ENCODE measurements at places on chromosomes 16 and 17.

- peak; percentile 38 for DNase-seq
Observed at GRCh38 chr16:4315186-4316107, at the start of gene GLIS2. TSS of gene GLIS2 (plus strand) at chr16:4316067. CDS start at chr16:4332281, 16,214 bp downstream.

DNA sequence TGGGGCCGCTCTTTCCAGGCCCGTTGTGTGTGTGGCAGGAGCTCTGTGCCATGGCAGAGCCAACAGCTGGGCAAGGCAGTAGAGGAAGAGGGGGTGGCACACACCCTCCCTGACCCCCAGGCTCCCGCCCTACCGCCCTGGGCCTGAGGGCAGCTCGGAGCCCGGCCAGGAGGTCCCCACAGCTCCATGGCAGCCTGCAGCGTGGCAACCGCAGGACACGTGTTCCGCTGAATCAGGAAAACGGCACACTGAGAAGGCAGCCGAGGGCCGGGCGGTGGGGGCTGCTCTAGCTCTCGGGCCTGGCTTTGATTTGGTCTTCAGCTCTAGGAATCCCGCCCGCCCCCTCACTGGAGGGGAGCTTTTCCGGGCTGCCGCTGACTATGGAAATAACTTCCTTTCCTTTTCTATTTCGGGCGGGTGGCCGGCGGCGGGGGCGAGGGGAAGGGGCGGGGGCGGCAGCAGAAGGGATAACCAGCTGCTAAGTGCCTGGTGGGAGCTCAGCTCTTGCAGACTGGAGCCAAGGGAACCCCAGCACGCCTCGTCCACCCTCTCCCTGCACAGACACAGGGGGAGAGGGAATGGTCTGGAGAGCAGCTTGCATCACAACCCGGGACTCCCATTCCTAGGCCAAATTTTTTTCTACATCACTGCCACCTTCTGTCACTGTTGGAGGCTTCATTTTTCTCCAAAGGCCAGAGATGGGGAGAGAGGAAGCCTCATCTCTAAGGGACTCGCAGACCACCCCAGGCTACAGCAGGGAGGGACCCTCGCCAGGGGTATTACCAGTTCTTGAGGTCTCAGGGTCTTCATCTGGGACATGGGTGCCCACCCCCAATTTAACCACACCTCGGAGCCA lies 24.8 kb upstream of the MRPS23 start:
- no peak for DNase-seq

- DNase-seq: no peak
Observed at GRCh38 chr16:57003439-57004386, 14.4 kb downstream of the NLRC5 start.

DNA sequence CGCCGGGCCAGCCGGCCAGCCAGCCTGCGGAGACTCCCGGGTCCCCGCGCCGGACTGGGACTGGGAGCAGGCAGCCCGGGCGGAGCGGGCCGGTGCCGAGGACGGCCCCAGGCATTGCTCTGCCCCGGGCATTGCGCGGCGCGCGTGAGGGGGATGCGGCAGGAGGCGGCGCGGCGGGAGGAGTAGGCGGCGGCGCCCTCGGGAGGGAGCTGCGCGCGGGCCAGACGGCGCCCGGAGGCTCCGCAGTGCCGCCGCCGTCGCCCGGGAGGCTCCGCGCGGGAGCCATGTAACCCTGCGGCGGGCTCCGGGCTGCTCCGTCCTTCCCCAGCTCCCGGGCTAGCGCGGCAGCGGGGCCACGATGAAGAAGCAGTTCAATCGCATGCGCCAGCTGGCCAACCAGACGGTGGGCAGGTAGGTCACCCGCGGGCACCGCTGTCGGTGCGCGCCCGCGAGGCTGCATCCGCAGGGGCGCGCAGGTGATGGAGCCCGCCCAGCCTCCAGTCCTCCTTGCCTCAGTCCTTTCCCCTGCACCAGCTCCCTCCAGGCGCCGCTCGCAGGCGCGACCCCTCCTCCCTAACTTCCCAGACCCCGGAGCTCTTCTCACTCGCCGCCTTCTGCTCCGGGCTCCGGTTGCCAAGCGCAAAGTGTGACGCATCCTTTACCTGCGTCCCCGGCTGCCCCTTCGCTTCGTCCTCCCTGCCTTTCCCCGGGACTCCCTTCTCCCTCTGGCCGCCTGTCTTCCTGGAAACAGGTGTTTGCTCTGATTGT lies at the start of gene ARHGAP44:
Gene ARHGAP44 (plus strand): TSS at position 18 of the 768 bp plus-strand sequence. CDS start 341 bp downstream, at position 359.
- DNase-seq: no peak

DNA sequence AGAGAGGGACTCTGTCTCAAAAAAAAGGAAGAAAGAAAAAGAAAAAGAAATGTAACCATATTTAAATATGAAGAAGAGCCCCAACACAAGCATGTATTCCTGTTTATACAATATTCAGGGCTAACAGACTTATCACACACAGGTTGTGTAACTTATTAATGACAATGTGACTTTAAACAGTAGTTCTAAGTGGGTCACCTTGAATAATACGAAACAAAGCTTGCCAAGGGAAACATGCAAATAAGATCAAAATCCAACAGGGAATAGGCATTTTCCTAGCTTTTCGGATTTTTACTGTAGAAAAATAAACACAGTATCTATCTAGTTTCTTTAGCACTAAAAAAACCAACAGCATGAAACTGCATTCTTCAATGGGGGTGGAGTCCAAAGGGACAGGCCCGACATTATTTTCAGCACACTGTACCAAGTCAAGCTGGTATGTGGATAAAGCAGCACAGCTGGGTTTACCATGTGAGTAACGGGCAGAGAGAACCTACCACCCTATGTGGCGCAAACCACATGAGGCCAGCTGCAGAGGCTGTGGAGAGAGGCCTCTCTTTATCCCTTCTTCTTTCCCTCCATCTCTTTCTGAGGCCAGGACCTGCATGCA lies 45.3 kb downstream of the TOM1L2 start:
- DNase-seq: no peak

DNA sequence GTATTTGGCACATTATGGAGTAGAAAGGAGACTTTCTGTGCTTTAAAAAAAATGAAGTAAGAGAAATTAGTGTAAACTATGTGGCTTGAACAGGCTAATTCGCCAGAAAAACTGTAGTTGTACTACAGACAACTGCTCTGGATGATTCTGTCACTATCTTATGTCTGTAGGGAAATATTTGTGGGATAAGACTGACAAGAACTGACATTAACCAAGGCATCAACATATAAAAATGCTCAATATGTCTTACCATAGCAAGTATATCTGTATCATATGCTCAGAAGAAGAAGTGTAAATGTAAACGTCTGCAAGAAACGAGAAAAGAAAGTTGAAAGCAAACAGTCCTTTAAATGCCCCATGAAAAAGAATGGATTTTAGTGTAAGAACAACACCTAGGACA lies 1545.0 kb downstream of the CDH8 start:
- DNase-seq: no peak

DNA sequence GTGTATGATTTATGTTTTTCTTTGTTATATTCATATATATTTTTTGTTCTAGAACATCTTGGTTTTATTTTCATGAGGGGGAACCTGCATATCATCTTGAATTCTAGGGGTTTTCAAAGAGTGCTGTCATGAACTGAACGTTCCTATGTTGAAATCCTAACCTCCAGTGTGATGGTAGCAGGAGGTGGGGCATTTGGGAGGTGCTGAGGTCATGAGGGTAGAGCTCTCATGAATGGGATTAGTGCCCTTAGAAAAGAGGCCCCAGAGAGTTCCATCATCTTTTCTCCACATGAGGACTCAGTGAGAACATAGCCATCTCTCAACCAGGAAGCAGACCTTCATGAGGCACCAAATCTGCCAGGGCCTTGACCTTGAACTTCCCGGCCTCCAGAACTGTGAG lies 34.6 kb upstream of the CCDC182 start:
- no peak for DNase-seq

- no peak for DNase-seq
Observed at GRCh38 chr17:13909901-13910519, 159.3 kb upstream of the COX10 start.

GRCh38 chr17:30905742-30906100 lies 317 bp downstream of the TEFM start:
- DNase-seq: no peak

DNA sequence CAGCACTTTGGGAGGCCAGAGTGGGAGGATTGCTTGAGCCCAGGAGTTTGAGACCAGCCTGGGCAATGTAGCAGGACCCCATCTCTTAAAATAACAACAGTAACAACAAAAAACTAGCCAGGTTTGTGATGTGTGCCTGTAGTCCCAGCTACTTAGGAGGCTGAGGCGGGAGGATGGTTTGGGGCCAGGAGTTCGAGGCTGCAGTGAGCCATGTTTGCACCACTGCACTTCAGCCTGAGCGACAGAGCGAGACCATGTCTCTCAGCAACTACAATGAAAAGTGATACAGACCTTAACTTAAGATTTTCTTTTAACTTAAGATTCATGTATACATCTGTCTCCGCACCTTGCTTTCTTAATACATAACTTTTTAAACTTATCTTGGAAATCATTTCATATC lies 17.2 kb downstream of the NKD1 start:
- no peak for DNase-seq

GRCh38 chr17:14886200-14886739 lies 378.9 kb downstream of the PMP22 start:
- peak; percentile 70 for DNase-seq

DNA sequence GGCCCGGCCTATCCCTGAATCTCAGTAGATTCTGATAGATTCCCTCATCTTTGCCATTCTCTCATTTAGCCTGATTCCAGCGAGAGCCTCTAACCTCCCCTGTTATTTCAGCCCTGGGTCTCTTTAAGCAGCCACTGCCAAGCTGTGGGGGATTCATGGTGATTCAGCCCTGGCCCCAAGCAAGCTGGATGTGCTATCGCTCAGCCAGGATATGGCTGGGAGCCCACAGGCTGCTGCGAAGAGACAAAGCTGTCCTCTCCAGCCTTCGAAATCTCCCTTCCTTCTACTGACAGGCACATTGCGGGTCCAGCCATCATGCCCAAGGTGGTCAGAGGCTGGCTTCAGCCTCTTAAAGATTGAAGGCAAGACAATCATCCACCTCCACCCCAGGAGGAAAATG lies 394.1 kb downstream of the SOX9 start:
- no peak for DNase-seq

DNA sequence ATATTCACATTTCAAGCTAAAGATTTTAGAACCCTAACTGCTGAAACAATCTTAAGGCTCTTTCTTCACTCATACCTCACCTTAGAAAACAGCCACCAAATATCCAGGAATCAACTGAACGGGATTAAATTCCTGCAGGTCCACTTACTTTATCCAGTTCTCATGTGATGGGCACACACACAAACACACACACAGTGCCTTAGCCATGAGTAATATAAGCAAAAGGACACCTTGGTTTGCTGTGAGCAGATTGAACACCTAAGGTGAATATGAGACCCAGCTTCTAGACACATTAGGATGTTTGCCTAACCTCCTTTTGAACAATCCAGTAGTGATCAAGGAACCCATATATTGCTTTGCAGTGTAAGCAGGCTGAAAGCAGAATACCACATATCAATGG lies 81.5 kb downstream of the TUBD1 start:
- no peak for DNase-seq

- DNase-seq: peak; percentile 60
Observed at GRCh38 chr16:14502932-14503741, 126.9 kb downstream of the PARN start.

- no peak for DNase-seq
Observed at GRCh38 chr16:28880955-28881354, 2.7 kb downstream of the ATP2A1 start.

DNA sequence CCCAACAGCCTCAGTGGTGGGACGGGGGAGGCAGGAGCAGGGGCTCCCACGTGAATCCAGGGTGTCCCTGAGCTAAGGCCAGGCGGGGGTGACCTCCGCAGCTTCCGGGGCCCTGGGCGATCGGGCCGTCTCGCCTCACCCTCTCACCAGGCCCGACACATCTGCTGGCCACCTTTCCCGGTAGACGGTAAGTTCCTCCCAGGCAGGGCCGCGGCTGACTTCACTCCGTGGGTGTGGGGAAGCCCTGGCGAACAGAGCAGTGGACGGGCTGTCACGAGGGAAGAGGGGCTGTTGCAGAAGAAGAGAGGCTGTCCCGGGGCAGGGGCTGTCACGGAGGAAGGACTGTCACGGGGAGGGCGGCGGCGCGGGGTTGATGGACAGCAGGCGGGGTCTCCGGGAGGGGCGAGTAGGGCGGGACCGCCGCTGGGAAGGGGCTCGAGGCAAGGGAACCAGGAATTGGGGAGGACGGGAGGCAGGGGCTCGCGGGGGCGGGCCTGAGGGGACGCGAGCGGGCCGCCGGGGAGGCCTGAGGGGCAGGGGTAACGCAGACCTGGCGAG lies 498 bp downstream of the PKMYT1 start:
- DNase-seq: peak; percentile 49

- DNase-seq: no peak
Observed at GRCh38 chr17:66281661-66282369, 20.6 kb upstream of the PRKCA start.

GRCh38 chr17:70327723-70328122 lies 158.4 kb downstream of the KCNJ2 start:
- no peak for DNase-seq

DNA sequence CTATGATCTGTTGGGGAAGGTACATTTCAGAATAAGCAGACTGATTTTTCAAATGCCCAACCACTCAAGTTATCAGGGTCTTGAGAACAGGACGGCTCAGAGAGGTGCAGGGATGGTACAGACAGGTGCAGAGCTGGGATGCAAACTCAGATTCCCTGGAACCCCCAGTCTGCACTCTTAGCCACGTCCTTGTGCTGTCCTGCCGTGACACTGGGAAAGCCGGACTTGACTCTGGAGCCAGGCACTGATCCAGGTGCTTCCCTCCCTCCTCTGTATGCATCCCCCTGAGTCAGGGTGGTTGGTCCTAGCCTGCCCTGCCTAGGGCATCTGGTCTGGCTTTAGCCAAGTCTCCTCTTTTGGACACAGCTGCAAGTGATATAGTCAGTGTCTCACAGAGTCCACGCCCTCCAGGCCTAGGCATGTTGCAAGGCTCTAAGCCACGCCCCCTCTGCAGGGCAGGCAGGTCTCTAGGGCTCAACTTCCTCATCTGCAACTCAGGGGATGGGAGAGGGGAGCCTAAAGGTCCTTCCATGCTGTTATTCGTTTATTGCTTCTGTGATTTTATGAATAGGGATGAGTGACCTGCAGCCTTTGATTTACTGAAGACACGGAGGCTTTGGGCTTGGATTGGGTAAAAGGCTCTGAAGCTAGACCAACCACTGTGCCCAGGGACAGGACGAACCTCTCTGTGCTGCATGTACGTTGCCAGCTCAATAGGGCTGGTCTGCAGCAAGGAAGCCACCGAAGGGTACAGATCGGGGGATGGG lies 97.3 kb downstream of the SDK2 start:
- DNase-seq: peak; percentile 90

GRCh38 chr16:47852991-47853390 lies 302.8 kb downstream of the ABCC12 start:
- no peak for DNase-seq

- DNase-seq: no peak
Observed at GRCh38 chr16:17369421-17370222, 101.1 kb downstream of the XYLT1 start.

- no peak for DNase-seq
Observed at GRCh38 chr16:51392521-51393187, 241.6 kb upstream of the SALL1 start.

GRCh38 chr16:51408357-51408756 lies 257.3 kb upstream of the SALL1 start:
- DNase-seq: no peak

Measured in OCI-M1 (cell line).